DMS153 (cell line): ENCODE measurements at places on chromosomes 11 and 22.

DNA sequence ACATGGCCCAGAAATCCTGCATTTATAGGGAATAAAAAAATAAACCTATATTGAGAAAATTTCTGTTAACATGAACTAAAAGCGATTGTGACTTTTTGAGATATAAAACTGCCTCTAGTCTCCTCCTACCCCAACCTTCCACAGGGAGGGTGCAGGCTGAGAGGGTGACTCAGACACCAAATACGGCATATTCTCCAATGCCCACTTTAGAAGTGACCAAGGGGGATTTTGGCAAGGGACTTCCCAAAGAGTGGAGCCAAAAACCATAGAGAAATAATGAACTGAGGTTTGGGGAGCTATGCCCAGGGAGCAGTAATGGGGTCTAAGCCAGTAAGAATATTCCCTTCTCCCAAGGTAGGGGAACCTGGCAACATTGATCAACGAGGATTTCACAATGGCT lies 124.9 kb upstream of the ZC3H12C start:
- DNase-seq, result no peak

DNA sequence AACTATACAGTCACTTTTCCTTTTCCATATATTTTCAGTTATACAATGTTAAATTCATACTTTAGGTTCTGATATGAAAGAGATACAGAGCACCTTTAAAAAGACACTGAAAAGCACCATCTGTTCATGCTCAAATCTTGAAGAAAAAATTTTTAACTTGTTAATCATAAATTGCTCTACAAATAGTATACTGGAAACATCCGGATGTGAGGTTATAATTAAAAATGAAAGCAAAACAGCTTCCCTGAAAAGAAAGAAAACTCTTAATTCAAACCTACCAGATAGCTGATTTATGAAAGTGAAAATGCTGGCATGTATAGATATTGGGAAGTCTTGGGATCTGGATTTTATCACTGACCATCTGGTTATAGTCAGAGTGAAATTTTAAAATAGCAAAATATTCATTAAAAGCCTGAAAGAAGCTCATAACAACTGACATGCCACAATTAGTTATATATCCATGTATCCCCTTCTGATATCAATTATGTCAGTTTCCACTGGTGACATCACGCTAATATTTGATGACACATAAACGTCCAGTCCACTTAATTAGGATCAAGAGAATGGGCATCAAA lies 740.0 kb downstream of the DLG2 start:
- no peak for DNase-seq

DNA sequence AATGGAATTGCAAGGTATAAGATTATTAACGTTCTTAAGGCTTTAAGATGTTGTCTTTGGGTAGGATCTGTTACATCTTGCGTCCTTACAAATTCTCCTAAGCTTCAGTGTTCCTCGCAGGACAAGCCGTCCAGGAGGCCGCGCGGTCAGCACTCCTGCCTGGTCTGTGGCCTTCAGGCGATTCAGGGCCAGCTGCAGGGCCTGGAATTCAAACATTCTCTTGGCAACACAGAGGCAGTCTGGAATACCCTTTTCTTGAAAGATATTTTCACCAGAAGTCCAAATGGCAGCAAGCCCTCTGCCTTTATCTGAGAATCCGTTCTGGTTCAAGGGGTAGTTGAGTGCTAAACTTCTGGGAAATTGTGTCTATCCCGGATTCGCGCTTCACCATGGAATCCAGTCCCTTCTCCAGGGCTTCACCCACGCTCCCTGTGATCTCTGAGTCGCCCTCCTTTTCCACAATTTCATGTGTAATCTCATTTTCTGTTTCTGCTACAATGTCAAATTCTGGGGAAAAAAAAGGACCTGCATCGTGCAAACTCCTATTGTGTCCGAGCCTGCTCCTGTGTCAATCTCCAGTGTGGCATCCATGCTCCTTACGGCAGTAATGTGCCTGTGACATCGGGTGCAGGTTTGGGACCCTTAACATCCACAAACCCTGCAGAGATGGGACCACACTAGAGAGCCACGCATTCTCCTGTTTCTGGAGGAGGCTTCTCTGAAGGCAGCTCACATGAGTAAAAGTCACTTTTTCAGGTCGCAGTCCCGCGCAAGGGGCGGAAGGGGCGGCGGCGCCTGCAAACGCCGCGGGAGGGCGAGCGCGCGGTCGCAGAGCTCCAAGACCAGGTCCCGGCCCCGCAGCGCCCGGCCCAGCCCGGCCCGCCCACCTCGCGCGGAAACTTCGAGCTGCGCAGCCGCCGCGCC lies 25.4 kb upstream of the SORL1 start:
- no peak for DNase-seq

DNA sequence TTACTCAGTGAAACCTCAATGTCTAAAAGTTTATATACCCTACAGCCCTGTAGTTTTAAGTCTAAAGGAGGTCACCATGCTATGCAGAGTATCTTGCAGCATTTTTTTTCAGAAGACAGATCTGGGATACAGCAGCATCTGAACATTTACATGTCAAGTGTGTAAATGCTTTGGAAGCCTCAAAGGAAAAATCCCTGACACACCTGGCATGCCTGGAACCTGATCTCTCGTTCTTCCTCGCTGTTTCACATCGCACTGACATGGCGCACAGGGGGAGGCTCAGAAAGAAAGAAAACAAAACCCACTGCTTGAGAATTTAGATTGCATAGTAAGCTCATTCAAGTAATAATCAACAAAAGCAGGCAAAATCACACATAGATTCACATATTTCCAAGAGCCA lies 31.0 kb downstream of the PAX6 start:
- DNase-seq, result no peak

DNA sequence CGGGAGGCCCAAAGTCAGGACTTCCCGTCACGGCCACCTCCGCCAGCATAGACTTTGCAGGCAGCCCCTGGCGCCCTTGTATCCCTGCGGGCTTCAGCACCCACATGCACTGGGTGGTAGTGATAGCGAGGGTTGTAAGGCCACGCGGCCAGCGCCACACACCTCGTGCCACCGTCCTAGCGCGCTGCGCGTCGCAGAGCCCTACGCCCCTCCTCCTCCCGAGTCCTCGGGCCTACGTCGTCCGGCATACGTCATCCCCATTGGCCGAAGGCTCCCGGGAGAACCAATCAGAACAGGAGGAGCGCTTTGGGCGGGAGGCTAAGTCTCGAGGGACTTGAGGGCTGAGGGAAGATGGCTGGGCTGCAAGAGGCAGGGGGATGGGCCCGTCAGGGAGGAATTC lies 1.3 kb upstream of the BTBD18 start:
- no peak for DNase-seq

GRCh38 chr11:118625976-118626375 lies 18.6 kb downstream of the PHLDB1 start:
- DNase-seq, result no peak

DNA sequence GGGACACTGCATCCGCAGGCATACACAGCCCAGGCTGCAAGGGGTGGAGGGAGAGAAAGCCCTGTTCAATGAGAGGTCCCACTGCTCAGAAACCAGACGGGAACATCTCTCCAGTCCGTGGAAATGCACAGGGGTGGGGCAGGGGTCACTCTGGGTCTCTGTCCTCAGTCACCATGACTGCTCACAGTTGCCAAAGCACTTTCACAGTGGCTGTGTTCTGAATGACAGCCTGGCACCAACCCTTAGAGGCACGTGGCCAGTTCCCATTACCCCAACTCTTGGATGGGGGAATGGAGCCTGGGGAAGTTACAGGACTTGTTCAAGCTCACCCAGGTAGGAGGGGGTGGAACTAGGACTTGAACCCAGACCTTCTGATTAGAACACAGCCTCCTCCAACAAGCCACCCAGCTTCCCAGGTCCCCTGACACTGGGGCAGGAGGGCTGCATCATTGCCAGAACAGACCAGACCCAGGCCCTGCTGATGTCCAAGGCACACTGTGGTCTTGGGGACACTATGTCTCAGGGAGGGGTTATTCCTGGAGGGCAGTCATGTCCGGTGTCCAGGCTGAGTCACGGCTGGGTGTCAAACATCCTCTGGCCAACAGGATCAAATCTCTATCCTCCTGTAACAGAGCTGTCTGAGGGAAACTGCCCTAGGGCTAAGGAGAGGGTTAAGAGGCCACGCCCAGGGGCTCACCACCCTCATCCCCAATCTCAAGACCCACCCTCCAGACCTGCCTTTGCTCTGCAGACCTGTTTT lies 8.2 kb downstream of the ZNF70 start:
- DNase-seq, result no peak

DNA sequence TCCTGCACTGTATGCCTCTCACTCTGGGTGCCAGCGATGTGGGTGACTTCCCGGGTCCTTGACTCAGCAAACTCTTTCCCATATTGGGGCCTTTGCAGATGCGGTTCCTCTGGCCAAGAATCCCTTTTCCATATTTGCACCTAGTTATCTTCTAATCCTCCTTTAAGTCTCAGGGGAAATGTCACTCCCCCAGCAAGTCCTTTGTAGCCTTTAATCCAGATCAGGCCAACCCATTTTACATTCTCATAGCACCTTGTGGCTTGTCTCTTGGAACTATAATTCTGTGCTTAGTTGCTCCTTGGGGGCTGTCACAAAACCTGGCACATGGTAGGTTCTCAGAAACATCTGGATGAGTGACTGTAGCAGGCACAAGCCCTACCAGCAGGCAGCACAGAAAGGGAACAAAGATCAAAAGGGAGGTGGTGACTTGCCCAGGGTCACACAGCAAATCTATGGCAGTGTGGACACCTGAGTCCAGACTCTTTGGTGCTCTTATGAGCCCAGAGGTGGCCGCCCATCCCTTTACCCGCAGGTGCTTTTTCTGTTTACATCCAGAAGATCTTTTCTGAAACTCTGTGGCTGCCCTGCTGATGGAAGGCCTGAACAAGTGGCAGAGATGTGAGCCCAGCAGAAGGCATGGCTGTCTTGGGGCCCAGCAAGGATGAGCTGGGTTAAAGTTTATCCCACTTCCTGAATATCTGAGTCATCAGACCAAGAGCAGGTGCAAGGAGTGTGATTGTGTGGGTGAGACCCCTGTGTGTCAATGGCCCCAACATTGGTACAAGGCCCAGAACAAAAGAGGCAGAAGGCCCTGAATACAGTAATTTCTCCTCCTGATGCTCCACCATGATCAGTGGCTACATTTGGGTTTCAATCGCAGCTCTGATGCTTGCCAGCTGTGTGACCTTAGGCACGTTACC lies 78.6 kb upstream of the GRK3 start:
- no peak for DNase-seq

DNA sequence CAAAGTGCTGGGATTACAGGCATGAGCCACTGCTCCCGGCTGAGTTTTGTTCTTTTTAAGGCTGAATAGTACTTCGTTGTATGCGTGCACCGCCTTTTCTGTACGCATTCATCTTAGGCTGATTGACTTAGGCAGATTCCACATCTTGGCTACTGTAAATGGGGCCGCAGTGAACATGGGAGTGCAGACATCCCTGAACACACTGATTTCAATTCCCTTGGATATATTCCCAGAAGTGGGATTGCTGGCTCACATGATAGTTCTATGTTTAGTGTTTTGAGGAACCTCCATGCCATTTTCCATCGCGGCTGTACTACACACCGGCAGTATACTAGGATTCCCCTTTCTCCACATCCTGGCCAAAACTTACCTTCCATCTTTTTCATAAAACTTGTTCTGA lies 10.4 kb upstream of the ZNF74 start:
- no peak for DNase-seq

GRCh38 chr22:36588285-36588684 lies 59.3 kb upstream of the EIF3D start:
- no peak for DNase-seq

- DNase-seq, result peak; percentile 72
These were observed 24.4 kb downstream of the RTN4R start for GRCh38 chr22:20243537-20244249.

DNA sequence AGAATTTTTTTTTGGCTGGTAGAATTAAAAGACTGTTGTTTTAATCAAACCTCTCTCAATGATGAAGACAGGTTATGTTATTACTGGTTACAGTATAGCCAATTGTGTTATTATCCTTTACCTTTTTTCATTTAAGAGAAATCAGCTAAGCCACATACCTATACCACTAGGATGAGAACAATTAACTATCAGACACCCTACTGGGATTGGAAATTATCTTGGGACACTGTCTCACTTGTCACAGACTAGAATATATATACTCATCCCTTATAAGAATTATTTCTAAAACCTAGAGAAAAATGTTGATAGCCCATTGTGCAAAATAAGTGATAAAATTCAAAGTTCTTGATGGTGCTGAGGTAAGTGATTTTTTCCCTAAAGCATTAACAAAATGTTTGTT lies at the start of gene OR5AS1:
Gene OR5AS1 (plus strand): TSS at position 301 of the 400 bp plus-strand sequence. CDS start 2,765 bp downstream, outside the sequence.
- DNase-seq, result no peak

GRCh38 chr22:29695129-29695926 lies 24.5 kb upstream of the CABP7 start:
- no peak for DNase-seq

DNA sequence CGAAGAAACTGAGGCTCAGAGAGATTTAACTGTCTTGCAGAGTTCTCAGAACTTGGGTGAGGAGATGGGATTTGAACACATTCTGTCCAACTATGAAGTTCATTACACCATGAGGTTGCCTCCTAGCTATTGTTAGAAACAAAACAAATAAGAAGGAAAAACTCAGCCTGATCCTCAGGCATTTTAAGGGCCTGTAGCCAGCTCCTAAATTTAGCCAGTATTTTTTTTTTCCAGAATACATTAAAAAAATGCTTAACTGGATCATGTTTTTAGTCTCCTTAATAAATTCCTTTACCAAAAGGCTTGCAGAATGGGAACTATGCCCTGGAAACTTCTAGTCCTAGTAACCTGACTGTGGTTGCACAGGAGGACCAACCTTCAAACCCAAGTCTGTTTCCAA lies 212.0 kb downstream of the CSNK2A3 start:
- no peak for DNase-seq

GRCh38 chr11:34890089-34890488 lies 26.1 kb downstream of the APIP start:
- DNase-seq, result no peak

GRCh38 chr11:69703453-69703767 lies 412 bp downstream of the FGF19 start:
- no peak for DNase-seq

- DNase-seq, result no peak
These were observed 252.4 kb downstream of the GRM5 start for GRCh38 chr11:88813233-88813915.

DNA sequence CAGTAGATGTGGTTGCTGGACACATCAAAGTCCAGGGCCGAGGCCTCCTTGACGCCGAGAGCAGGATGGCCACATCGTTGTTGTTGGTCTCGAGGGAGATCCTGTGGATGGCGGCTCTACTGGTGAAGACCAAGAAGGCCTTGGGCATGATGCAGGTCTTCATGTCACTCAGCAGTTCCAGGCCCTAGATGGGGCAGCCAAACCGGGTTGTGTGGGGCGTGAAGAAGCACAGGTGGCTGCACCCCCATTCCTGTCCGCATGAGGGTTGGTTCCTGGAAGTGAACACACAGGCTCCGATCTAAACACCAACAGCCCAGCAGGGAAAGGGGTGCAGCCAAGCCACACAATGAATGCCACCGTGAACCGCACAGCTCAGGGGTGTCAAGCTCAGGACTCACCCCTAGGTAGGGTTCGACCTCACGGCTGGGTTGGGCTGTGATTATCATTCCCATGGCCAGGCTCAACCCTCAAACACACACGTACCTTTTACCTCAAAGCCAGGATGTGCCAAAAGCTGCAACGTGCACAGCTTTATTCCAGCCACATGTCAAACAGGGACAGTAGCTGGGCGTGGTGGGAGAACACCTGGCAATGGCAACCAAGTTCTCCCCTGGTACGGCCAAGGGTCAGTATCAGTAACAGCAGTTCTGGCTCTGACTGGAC lies 132.3 kb downstream of the CRYBB2 start:
- DNase-seq, result no peak
